GM19239 (cell line): ENCODE measurements at places on chromosomes 1 and 21.

GRCh38 chr21:42313501-42313969, 1.7 kb downstream of the TFF3 start:
- DNase-seq: no peak

DNA sequence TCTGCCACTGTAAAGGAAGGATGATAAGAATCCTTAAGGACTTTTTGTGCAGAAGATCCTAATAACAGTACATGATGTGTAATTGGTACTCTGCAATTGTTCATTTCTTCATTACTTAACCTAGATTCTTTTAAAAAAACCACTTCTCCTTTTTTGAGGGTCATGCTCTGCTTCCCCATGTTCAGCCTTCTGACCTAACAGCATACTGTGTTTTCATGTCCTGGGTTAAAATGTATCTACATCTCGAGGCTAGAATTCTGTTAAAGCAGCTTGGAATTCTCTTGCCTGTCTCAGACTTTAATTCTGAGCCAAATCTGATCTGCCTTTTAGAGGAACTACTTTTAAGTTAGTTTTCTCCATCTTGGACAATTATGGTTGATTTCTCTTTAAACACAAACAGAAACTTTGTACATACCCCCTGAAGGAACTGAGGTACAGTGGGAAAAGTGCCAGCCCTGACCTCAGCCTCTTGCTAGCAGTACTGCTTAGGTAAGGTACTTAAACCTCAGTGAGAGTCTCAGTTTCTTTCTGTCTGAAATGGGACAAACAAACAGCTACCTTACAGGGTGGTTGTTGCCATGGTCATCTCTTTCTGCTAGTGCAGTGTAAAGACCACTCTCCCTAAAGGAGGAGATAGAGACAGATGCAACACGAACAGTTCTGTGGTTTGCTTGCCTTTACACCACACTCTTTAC, 103.2 kb upstream of the DYNLT5 start:
- DNase-seq: no peak

GRCh38 chr1:117757668-117758067, 151.8 kb downstream of the TENT5C start:
- no peak for DNase-seq

GRCh38 chr21:45255381-45256020, 32.2 kb downstream of the POFUT2 start:
- no peak for DNase-seq

DNA sequence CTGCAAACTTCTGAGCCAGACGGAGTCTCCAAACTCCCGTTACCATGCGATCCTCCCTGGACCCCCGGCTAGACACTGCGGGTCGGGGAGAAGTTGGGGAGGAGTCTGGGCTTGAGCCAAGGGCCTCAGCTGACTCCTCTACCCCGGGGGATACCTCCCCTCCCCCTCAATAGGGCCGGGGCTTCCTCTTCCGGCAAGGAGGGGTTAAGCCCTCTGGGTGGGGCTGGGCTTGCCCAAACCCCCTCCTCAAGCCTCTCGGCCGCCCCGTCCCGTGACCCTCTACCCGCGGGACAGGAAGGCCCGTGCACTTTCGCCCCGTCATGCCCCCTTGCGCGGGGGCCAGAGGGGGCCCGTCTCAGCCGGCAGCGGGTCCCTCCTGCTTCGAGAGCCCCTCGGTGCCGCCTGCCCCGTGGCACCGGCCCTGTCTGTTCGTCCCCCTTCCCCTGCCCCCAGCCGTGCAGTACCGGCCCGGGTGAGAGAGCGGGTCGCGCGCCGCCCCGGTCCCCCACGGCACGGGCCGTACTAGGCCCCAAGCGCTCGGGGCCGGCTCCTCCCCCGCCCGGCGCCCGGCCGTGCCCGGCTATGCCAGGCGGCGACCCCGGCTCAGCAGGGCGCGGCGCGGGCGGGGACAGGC, 652 bp downstream of the ARL8A start:
- peak; percentile 63 for DNase-seq

GRCh38 chr1:200653022-200653462, 16.7 kb downstream of the DDX59 start:
- DNase-seq: no peak

GRCh38 chr1:7922301-7922700, 18.3 kb downstream of the TNFRSF9 start:
- no peak for DNase-seq

DNA sequence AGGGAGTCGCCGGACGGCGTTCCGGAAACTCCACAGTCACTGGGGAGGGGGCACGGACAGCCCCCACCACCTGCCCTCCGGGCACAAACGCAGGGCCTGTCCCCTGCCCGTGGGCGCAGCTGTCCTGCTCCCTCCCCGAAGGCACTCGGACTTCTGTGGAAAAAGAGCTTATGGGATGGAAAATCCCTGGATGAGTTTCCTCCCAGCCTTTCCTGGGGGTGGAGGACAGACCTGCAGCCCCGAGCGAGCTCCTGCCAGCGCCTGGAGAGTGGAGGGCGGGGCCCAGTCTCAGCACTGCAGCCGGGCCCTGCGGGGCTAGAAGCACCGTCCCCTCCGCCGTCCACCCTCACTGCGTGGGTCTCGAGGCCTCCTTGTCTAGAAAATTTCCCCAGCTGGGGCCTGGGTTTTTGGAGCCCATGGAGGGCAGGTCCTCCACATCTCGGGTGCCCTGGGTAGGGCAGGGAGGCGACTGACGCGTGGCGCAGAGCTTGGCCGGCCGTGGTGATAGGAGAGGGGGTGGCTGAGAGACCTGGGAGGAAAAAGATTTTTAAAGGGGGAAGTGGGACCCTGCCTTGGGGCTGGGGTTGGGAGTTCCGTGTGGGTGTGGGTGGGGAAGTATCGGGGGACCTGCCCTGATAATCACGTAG, 6.4 kb upstream of the COL6A1 start:
- no peak for DNase-seq

- no peak for DNase-seq
These were observed 38.6 kb downstream of the SLC45A1 start for GRCh38 chr1:8356256-8357209.

- DNase-seq: no peak
These were observed 18.6 kb downstream of the FAM151A start for GRCh38 chr1:54604572-54605370.

GRCh38 chr21:37982496-37983318, 66.5 kb upstream of the KCNJ6 start:
- DNase-seq: no peak

DNA sequence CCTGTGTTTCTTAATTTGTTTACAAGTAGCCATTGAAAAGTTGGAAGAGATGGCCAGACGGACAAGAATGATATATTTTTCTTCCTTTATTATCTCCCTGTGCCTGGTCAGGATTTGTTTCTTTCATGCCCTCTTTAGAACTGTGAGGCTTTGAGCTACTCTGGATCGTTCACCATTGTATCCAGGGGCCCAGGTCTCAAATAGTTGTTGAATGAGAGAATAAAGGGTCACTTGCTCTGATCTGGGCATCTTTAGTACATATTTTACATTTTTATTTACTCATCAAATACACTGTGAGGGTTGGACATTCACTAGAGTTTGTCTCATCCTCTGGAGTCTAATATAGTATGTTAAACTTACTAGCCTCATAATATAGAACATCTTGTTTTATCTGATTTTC, 48.7 kb downstream of the IVNS1ABP start:
- DNase-seq: no peak

DNA sequence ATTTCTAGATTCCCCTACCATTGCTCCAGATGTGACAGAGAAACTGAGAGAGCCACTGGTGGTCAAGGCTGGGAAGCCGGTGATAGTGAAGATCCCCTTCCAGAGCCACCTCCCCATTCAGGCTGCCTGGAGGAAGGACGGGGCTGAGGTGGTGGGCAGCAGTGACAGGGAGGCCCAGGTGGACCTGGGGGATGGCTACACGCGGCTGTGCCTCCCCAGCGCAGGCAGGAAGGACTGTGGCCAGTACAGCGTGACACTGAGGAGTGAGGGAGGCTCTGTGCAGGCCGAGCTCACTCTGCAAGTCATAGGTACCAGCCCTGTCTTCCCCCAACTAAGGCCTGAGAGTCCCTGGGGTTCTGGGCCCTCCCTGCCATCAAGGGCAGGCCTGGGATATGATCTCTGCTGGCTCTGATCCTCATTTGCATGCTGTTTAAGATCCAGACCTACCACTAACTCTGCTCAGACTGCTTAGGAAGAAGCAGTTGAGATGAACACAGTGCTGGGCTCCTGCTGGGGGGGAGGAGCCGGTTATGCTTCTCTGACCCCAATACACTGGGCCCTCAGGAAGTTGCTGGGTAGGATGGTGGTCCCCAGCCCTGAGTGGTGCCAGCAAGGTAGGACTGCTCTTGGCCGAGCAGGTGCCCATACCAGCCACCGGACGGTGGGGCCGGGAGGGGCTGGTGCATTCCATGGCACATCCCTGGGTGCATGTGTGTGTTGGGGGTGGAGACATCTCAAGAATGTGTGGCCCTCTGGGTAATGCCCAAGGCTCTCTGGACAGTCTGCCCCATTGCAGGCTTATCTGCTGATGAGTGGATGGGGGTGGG, 25.1 kb downstream of the IGFN1 start:
- DNase-seq: no peak

GRCh38 chr21:24935991-24936390, 671.3 kb downstream of the MRPL39 start:
- no peak for DNase-seq

GRCh38 chr1:75519651-75520427, 91.1 kb downstream of the SLC44A5 start:
- DNase-seq: no peak

DNA sequence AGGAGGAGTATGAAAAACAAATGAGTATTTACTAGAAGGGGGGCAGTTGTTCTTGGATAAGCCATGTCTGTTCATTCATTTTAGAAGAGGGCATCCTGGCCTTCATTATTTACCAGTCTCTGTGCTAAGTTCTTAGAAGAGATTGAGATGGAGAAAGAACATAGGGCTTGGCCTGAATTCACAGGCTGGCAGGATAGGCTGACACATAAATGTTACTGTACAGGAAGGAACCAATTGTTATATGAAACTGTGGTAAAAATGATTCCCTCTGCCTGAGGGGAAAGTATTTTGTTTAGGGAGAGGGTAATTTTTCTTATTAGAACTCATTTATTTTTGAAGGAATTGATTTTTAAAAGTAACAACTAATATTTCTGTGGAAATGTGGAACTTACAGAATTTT, 99.5 kb downstream of the MAN1A2 start:
- no peak for DNase-seq

GRCh38 chr21:45976701-45977311, 4.8 kb upstream of the COL6A1 start:
- DNase-seq: no peak

- DNase-seq: no peak
These were observed 121.1 kb upstream of the RUNX1 start for GRCh38 chr21:35170244-35170643.

- DNase-seq: no peak
These were observed 96.9 kb downstream of the ZNF644 start for GRCh38 chr1:90924982-90925381.

GRCh38 chr21:42233067-42233961, 14.4 kb downstream of the ABCG1 start:
- DNase-seq: peak; percentile 81

GRCh38 chr1:110538921-110539320, 19.9 kb upstream of the KCNA10 start:
- DNase-seq: no peak

- no peak for DNase-seq
These were observed 134.8 kb downstream of the BACH1 start for GRCh38 chr21:29433366-29434059.

- no peak for DNase-seq
These were observed 87.2 kb downstream of the VAV3 start for GRCh38 chr1:107877745-107878144.

DNA sequence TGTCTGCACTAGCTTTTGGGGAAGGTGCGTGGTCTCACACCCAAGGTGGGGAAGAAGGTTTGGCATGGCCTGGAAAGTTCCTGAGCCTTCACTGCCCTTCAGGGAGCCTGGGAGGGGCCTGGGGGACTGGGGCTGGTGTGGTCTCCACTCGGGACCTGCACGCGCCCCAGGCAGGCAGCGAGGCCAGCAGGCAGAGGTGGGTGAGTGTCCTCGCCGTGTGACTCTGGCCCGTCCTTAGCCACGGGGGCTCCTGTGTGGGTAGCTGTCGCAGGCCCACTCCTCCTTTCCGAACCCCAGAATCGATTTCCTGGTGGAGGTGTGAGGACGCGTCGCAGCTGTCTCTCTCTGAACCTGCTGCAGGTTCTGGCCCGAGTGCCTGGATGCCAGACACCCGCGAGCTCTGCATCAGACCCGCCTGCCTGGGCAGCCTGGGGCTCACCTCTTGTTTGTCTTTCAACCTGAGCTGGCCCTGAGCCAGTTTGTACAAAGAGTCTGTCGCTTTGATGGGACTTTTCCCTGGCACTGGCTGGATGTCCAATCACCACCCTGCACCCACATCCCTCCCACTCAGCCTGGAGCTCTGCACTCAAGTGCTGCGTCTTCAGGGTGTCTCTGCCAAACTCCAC, 36.0 kb upstream of the SLC19A1 start:
- DNase-seq: no peak

DNA sequence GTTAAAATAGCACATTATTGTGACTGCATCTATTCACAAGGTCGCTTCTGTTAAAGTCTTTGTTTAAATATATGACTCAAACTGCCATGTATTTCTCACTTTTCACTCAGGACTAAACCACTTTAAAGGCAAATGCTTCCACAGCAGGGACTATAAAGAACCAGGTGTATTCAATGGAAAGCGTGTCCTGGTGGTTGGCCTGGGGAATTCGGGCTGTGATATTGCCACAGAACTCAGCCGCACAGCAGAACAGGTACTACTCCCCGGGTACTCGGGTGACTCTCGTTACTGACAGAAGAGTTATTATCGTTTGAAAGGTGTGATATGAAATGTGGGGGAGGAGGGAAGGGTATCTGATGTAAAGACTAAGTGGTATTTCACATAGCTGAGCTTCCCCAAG, 17.3 kb downstream of the FMO3 start:
- no peak for DNase-seq

- no peak for DNase-seq
These were observed 18.6 kb upstream of the CEP350 start for GRCh38 chr1:179935909-179936496.

GRCh38 chr1:91398291-91398690, 6.3 kb downstream of the HFM1 start:
- DNase-seq: no peak

GRCh38 chr1:200305806-200306205, 104.0 kb downstream of the ZNF281 start:
- no peak for DNase-seq

DNA sequence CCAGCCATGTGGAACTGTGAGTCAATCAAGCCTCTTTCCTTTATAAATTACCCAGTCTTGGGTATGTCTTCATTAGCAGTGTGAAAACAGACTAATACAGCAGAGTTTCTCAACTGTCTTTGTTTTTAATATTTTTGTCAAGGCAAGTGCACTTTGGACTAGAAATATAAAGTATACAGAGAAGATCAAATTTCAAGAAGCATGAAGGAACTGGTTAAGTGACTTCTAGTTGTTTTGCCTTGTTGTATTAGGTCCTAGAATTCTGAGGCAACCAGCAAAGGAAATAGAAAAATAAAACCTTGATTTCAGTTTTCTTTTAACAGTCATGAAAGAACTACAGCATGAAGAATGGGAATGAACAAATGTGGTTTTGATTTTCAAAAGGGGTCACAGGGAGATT, 131.1 kb upstream of the PTGFR start:
- DNase-seq: no peak

GRCh38 chr1:75539230-75540116, 71.4 kb downstream of the SLC44A5 start:
- no peak for DNase-seq
